ENCODE measurements at places on chromosomes 16 and 17. TPM values are rescaled to one million over a fixed set of nuclear protein-coding genes. Genes with fewer than 3 reads are reported as not detected.

MT1G gene
- not detected for total RNA-seq

BCAR1 gene
- total RNA-seq = 49.3 TPM

GGA2 gene
- total RNA-seq = 26.5 TPM

KRTAP2-1 gene
- not detected for total RNA-seq

TBC1D28 gene
- total RNA-seq = not detected

CENPX gene
- total RNA-seq = 344 TPM

OR2C1 gene
- not detected for total RNA-seq

ST6GALNAC1 gene
- total RNA-seq = 4.1 TPM

AOC3 gene
- 0.26 TPM for total RNA-seq

Data from PC-3 (cell line).